ENCODE measurements at places on chromosomes 3 and 15.

GRCh38 chr3:100149130-100149529 is 34.8 kb upstream of the FILIP1L start:
- no peak for DNase-seq

GRCh38 chr3:21409401-21409800 is 341.6 kb downstream of the ZNF385D start:
- DNase-seq = no peak

- no peak for DNase-seq
Observed at GRCh38 chr15:56341201-56341600, 24.0 kb upstream of the TEX9 start.

DNA sequence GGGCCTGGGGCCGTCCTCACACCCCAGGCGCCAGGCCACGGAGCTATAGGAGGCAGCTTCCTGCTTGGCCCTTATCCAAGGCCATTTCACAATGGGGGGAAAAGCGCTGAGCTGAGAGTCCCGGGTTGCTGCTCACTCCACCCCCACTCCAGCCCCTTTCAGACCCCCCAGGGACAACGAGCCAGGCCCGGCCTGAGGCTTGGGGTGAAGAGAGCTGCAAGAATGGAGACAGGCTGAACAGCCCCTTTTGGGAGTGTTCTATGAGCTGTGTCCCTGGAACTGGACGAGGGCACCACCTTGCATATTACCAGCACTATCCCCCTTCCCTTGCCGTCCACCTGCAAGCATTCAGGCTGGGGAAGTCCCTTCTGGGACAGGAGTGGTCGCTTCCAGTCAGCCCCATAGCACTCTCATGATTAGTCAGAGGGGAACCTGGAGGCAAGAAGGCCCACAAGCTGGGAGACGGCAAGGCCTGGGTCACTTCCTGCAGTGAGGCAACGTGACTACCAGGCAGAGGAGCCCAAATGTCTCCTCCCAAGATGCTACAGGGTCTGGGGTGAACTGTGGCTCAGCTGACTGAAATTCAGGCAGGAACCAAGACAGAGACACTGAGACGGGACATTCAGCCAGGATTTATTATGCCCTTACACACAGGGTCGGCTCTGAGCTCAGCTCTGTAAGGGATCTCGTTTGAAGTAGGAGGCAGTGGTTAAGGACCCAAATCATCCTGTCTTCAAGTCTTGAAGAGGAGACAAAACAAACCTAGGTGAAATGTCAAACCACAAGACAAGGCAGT is 8.6 kb upstream of the SRP14 start:
- DNase-seq = peak; percentile 68

- DNase-seq = no peak
Observed at GRCh38 chr15:29554531-29554930, 267.7 kb downstream of the TJP1 start.

DNA sequence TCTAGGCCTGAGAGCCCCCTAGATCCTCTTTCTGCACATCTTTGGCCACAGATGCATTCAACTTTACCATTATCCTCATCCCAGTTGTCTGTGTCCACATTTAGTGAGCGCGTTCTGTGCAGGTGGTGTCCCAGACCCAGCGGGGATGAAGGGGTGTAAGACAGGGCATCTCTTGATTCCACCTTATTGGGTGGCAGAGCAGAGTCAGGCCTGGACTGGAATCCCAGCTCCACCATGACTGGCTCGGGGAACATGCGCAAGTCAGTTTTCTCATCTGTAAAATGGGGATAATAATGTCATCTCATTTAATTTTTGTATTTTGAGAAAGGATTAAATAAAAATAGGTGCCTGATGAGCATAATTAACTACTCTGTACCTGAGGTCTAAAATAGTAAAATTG is 7.8 kb downstream of the SMAD6 start:
- DNase-seq = no peak

GRCh38 chr15:91055548-91056331 is 33.3 kb upstream of the VPS33B start:
- peak; percentile 86 for DNase-seq

- no peak for DNase-seq
Observed at GRCh38 chr15:77180270-77180669, 109.4 kb upstream of the TSPAN3 start.

DNA sequence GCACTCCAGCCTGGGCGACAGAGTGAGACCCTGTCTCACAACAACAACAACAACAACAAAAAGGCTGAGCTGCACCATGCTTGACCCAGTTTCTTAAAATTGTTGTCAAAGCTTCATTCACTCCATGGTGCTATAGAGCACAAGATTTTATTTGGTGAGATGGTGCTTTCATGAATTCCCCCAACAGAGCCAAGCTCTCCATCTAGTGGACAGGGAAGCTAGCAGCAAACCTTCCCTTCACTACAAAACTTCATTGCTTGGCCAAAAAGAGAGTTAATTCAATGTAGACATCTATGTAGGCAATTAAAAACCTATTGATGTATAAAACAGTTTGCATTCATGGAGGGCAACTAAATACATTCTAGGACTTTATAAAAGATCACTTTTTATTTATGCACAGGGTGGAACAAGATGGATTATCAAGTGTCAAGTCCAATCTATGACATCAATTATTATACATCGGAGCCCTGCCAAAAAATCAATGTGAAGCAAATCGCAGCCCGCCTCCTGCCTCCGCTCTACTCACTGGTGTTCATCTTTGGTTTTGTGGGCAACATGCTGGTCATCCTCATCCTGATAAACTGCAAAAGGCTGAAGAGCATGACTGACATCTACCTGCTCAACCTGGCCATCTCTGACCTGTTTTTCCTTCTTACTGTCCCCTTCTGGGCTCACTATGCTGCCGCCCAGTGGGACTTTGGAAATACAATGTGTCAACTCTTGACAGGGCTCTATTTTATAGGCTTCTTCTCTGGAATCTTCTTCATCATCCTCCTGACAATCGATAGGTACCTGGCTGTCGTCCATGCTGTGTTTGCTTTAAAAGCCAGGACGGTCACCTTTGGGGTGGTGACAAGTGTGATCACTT is 2.0 kb downstream of the CCR5 start:
- DNase-seq = peak; percentile 58

- DNase-seq = peak; percentile 66
Observed at GRCh38 chr3:39216176-39216790, 23.9 kb upstream of the XIRP1 start.

DNA sequence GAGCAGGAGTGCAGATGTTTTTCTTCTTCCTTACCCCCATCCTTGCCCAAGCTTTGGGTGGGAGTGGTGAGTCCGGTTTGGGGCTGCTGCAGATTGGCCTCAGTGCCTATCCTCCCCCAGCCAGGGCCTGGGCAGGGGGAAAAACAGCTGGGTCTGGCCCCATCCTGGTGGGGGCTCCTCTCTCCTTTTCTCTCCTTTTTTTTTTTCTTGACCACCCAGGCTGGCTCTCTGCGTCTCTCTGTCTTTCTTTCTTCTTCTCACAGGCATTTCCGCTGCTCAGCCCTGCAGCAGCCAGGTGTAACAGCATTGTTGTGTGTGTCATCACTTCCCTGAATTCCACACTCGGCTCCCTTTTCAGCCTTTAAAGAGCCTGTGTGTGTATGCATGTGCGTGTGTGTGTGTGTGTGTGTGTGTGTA is 2.0 kb downstream of the FOXL2NB start:
- DNase-seq = no peak

DNA sequence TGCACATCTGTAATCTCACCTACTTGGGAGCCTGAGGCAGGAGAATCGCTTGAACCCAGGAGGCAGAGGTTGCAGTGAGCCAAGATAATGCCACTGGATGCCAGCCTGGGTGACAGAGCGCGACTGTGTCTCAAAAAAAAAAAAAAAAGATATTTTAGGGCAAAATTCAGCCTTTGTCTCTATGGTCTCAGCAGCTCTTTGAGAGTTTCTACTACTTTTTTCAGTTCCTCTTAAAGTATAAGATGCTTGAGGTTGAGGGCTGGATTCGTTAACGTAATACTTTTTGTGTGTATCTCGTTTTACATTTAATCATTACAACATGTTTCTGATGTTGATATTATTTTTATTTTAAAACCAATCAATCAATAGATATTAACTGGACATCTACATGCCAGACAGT is 381.2 kb upstream of the TBL1XR1 start:
- DNase-seq = no peak

DNA sequence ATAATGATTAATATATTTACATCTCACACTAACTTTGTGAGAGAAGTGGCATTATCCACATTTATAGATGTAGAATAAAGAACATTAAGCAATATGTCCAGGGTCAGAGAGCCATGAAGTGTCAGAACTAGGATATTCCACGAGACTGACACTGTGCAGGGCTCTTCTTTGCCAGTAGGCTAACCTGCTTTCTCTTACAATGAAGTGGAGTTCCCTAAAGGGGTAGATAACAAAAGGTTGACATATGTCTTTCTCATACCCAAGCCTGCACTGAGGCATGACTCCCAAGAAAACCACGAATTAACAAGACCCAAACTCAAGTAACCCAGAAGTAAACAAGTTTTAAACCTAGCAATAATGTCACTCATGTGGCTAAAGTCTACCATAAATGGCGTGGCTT is 191.5 kb upstream of the SLC2A2 start:
- no peak for DNase-seq

- DNase-seq = no peak
Observed at GRCh38 chr3:170738766-170739165, 131.2 kb downstream of the RPL22L1 start.

DNA sequence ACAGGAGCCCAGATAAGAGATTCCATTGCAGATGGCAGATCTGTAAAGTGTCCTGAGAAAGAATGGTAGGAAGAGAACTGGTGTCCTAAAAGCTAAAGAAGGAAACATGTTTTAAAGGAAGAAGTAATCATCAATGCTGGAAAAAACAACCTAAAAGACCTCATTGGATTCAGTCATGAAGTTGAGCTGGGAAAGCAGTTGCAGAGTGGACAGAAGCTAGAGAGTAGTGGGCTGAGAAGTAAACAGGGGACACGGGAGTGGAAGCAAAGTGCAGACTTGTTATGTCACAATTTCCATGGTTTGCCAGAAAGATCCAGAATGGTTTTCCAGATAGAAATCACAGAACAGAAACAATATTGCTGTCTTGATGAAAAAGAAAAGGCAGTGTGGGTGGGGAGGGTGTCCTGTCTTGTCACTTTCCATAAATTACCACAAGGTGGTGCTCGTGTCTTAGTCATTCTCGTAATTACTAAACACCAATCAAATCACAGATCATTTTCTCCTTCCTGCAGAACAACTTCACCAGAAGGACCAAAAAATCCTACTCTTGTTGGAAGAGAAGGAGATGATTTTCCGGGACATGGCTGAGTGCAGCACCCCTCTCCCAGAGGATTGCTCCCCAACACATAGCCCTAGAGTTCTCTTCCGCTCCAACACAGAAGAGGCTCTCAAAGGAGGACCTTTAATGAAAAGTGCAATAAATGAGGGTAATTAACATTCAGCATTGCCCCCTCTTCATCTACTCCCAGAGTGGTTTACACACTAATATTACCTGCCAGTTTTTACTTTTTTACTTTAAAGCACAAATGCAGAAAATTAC is 64.5 kb downstream of the KLHL25 start:
- peak; percentile 81 for DNase-seq

- no peak for DNase-seq
Observed at GRCh38 chr3:98722389-98722788, 40.8 kb upstream of the ST3GAL6 start.

- DNase-seq = no peak
Observed at GRCh38 chr3:182786564-182787196, 6.6 kb upstream of the ATP11B start.

GRCh38 chr3:151154566-151154965 is 48.5 kb downstream of the GPR171 start:
- no peak for DNase-seq

DNA sequence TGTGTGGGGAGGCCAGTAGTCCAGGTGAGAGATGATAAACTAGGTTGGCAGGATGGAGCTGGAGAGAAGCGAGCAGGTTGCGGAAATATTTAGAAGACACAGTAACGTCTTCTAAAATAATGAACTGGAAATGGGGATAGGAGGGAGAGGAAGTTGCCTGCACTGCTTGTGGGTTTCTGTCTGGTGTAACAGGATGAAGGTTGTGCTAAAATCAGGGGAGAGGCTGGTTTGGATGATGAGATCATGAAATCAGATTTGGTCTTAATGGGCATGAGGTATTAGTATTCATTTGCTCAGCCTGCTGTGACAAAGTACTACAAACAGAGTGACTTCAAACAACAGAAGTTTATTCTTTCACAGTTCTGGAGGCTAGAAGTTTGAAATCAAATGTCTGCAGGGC is 32.1 kb upstream of the TNFAIP8L3 start:
- DNase-seq = peak; percentile 27

DNA sequence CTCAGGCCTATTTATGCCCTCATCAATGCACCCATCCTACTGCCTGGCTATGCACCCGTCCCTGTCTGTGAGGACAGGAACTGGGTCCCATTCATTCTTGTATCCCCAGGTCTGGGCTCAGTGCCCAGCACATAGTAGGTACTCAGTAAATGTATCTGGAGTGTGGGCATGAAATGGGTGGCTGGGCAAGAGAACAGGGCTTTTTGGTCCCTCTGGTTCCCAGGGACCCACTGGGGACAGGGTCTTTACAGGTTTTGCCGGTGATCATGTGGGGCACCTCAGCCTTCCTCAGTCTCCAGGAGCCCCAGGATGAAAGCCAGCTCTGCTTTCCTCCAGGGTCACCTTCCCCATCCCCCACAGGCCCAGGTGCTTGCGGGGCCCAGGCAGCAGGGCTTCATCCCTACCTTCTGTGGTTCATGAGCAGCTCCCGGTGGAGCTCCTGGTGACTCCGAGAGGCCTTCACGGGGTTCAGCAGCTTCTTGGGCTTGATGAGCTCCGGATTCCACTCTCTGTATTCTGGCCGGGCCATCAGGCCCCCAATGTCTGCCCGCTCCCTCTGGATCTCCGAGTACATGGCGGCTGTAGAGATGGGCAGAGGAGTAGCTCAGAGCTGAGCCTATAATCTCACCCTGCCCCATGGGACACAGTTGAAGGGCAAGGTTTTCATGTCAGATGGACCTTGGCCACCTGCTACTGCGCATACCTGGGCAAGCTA is 7.7 kb downstream of the FAM107A start:
- DNase-seq = no peak

- DNase-seq = no peak
Observed at GRCh38 chr3:119297169-119297568, 3.0 kb downstream of the ARHGAP31 start.

DNA sequence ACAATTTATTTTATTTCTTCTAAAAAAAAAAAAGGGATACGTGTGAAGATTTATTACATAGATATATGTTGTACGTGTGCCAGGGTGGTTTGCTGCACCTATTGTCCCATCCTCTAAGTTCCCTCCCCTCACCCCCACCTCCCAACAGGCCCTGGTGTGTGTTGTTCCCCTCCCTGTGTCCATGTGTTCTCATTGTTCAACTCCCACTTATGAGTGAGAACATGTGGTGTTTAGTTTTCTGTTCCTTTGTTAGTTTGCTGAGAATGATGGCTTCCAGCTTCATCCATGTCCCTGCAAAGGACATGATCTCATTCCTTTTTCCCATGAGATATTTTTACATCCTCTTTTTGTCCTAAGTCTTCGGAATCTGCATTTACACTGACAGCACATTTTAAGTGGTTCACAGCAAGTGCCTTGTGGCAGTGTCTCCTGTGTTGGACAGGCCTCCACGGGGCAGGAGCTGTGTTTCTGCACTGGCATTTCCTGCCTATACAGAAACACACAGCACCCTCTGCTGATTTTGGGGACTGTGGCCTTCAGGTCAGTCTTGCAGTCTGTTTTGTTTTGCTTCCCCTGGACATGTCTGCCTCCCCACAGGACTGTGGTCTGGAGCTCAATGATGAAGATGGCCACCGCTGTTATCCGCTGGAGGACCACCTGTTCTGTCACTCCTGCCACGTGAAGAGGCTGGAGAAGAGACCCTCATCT is 12.7 kb upstream of the SACM1L start:
- DNase-seq = no peak

- DNase-seq = peak; percentile 95
Observed at GRCh38 chr15:38129531-38130204, 123.0 kb upstream of the SPRED1 start.

All from pons (tissue), 1 donor.